GM06990 (cell line): ENCODE measurements at places on chromosomes 7 and 10.

DNA sequence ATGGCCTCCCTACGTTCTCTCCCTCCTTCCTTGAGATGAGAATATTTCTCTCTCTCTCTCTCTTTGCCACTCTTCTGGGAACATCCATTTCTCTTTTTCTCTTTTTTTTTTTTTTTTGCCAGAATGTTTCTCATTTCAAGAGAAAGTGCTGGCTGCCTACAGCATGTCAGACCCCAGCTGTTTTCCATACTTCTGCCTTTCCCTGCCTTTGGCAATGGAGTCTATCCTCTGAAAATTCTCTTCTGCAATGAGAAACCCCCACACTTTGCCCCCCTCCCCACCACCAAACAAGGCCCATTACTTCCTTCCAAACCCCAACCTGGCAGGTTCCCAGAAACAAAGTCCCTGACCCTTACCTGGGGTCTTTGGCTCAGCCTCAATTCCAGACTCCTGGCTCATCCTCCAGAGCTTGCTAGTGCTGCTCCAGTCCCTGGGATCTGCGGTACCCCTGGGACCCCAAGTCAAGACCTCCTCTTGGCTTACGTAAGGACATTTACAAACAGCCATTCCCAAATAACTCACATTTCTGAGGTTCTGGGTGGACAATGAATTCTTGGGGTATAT, 17.4 kb upstream of the CCL26 start:
- no peak for DNase-seq

- DNase-seq, result no peak
Observed at GRCh38 chr10:33129141-33129995, 171.3 kb upstream of the ITGB1 start.

- DNase-seq, result no peak
Observed at GRCh38 chr7:10439027-10439426, 534.6 kb upstream of the PHF14 start.

DNA sequence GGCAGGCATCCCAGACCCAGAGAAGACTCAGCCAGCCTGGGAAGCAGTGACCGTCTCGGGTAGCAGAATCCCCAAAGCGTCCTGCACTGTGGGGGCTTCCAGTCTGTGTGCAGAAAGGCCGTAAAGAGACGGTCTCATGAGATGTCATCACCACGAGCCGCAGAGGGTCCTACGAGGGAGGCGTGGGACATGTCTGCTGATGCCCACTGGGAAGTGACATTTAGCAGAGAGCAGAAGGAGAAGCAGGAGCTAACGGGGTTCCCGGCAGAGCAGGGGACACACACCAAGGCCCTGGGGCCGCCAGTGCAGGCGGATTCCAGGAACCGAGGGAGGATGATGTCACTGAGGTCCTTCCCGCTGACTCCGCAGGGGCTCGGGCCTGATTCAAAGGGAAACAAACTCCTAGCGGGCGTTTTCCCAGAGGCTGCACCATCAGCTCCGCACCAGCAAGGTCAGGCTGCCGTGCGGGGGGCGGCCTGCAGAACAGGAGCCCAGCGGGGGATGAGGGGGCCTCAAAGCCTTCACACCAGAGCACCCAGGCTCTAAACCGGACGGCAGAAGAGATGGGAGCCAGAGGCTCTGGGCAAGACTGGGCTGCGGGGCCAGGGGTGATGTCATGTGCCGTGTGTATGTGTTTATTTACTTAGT, 85.4 kb upstream of the PDGFA start:
- DNase-seq, result no peak

GRCh38 chr10:97553575-97554031, 19.0 kb upstream of the ANKRD2 start:
- peak; percentile 54 for DNase-seq

DNA sequence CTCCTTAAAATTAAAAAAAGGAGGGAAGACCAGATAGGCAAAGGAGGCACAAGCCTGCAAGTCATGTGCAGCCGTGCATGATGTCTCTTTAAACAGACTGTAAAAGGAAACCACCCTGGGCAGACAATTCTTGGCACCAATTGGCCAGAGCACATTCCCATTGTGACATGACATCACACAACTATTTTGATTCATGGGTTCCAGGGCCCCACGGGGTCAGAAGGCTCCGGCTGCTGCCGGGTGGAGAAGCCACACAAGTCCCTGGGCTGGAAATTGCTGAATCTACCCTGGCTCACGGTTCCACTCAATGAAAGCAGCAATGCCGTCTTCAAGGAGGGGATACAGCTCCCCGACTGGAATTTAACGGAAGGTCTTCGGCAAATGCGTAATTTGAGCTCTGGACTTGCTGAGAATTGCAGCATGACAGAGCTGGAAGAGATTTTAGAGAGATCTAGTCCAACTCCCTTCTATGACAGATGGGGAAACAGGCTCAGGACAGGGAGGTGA, 140.5 kb downstream of the PRKAG2 start:
- DNase-seq, result no peak

GRCh38 chr10:77789016-77789415, 137.5 kb downstream of the DLG5 start:
- no peak for DNase-seq

GRCh38 chr7:35725280-35725680, 30.3 kb upstream of the HERPUD2 start:
- DNase-seq, result peak; percentile 84

DNA sequence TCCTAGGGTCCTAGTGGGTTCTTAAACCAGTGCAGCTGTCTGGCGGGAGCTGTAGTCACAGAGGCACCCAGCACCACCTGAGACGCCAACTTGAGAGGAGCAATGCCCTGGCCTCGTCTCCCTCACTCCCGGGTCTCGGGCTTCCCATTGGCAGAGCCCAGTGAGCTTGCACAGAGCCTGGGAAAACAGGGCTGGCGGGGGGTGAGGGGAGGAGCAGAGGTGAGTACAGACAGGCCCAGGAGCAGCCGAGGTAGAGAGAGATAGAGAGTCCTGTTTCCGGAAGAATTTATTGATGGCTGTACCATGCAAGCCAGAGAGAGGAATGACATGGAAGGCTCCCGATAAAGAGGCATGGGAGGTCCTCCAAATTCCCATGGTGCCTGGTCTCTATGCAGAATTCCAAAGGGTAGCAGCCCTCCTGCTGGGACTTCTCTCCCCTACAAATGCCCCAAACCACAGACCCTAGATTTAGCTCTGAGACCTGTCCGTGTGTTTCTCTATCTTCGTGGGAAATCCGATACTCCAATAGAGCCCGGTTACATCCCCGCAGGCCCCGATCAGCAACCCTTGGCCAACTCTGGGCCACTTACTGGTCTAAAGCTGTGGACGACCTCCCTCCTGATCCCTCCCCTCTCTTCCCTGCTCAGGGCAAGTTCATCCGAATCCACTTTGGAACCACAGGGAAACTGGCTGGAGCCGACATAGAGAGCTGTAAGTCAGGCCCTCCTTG, 20.3 kb upstream of the MYH16 start:
- DNase-seq, result no peak

DNA sequence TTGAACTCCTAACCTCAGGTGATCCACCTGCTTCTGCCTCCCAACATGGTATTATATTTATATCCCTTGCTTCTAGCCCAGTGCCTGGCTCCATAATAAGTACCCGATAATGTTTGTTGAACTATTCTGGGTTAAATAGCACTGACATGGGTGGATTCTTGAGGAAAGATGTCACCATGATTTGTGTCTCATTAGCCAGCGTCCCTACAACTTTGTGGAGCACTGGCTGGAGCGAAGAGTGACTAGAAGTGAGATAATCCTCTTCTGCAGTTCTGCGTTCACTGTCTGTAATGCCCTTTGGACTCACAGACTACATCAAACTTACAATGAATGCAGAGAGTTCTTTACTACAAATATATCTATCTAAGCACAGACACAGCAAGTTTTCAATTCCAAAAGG, 16.9 kb upstream of the AKR1E2 start:
- no peak for DNase-seq

DNA sequence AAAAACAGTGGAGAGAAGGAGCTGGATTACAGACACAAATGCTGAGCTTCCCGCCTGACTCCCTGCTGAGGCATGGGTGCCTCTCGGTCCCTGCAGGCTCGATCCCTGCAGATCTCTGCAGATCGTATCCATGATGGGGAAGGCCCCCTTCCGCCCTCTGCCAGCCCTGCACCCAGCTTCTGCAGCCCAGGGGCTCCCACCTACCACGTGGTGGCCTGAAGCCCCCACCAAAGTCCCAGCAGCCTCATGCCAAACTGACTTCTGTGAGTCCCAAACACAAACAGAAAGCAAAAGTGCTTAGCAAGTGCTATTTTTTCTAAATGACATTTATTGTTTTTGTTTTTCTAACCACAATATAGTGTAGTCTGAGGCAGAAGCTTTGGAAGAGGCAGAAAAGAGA, 127.1 kb upstream of the CHST15 start:
- no peak for DNase-seq

DNA sequence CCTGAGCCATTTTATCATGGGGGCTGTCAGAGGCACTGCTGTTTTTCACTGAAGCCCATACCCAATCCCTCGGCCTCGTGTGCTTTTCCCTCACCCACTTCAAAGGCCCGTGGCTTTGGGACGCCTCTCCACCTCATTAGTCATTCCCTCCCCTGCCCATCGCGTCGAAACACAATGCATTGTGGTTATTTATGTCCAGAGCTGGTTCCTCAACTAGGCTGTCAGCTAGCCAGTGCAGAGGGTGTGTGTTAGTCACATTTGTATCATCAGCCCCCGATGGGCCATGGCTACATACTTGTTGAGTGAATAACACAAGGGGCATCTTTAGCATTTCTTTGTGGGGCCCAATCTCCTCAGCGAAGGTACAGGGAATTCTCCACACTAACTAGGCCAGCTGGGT, 3.8 kb upstream of the CRCP start:
- no peak for DNase-seq

DNA sequence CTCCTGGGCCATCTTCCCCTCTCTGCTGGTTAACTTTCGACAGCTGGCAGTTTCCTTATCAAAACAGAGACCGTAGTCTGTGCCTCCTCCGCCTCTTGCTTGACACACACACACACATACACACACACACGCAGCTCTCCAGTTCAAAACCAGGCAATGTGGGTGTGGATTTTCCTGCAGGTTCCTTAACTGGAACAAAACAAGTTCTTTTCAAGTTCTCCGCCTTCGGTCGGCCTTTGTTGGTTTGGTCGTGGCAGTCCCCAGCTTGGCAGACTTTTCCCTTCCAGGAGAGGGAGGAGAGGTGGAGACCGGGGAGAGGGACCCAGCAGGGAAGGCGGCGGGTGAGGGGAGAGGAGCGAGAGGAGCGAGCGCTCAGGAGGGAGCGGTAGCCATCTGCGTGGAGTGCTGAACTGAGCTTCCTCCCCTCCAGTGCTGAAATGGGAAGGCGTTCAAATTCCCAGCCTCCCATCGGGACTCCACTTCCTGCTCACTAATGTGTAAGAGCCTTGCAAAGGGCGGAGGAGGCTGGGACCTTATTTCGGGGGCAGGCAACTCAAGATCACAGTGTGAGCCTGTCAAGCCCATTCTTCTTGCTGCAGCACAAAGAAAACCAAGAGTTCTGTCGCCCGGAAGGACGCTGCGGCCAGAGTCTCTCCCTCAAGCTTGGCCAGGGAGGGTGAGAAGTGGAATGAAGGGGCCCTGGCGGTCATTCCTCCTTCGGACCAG, 120.6 kb downstream of the PRPF18 start:
- DNase-seq, result peak; percentile 38

GRCh38 chr7:860149-860548, 16.2 kb upstream of the GET4 start:
- no peak for DNase-seq

DNA sequence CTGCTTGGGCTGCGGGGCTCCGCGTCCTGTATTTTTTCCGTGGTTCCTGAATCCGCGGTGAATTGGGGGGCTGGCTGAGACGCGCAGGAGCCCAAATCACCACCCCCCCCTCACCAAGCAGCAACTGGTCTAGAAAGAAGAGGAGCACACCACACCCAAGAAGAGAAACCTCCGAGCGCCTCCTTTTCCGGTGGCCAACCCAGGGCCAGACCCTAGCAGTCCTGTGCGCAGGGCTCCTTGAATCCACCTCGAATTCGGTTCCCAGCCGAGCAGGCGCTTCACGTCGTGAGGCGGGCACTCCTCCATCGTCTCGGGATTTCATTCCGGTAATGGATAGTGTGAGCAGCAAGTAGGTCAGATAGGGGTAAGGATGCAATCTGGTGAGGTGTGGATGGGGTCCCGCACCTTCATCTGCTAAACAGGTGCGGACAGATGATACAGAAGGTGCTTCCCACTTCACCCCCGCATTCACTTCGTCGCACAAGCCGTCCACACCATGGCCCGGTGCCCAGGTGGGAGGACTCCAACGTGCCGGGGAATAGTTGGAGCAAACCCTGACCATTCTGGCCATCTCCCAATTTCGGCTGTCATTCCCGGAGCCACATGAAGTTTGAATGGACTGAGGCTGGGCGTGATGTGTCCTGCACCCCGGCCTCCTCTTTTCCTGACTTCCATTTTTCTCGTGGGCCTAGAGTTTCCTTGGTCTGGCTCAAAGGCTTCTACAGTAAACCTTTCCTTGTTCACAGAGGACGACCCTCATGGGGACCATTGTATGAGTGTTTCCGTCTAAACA, 19.8 kb upstream of the ZNF273 start:
- DNase-seq, result no peak

DNA sequence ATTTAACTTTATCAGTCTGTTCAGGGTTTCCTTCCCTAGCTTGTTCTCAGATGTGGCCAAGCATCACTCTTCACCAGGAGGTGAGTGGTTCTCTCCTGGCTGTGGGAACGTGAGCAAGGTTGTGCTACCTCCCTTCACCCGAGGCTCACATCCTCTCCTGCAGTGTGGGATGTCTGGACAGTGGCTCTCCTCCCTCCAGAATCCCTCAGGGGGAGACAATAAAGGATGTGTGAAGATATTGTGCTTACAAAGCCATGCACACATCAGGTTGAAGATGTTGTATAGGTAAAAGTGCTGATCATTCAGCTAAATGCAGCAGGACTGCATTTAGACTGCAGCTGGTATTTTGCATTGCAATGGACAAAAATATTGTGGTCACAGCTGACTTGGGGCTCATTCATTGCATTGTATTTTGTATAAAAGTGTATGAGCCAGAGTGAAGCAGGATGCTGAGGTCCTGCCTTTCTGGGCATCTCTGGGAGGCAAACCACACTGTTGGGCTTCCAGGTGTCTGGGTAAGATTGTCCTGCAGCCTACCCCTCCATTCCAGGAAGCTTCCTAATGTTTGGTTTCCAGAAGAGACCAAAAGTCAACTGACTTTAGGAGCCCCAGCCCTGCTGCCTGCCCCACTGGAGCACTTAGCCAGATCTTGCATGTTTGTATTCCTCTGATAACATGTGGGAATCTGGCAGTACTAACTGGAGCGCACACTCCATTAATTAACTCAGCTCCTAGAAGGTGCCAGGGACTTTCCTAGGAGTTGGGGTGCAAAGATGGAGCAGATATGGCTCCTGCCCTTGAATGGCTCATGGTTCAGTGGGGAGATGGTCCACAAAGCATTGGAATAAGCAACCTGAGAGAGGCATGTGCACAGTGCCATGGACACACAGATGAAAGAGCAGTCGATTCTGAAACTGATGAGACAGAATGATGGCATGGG, 292.5 kb upstream of the ZNF32 start:
- no peak for DNase-seq

- no peak for DNase-seq
Observed at GRCh38 chr7:113582471-113582870, 336.3 kb downstream of the PPP1R3A start.

GRCh38 chr7:10221084-10221483, 752.6 kb upstream of the PHF14 start:
- no peak for DNase-seq
